ENCODE measurements at places on chromosomes 7 and 10. TPM values are rescaled to one million over a fixed set of nuclear protein-coding genes. Genes with fewer than 3 reads are reported as not detected.

PRF1 gene
- total RNA-seq: not detected

GRCh38 chr7:77269360-77270093 is 69.9 kb upstream of the FGL2 start:
- peak; percentile 75 for DNase-seq

GRCh38 chr10:121452581-121452980 is 145.7 kb downstream of the FGFR2 start:
- DNase-seq: no peak

AS3MT gene
- 7.0 TPM for total RNA-seq

GRCh38 chr7:20279979-20280378 is 50.7 kb upstream of the ITGB8 start:
- no peak for DNase-seq

DNA sequence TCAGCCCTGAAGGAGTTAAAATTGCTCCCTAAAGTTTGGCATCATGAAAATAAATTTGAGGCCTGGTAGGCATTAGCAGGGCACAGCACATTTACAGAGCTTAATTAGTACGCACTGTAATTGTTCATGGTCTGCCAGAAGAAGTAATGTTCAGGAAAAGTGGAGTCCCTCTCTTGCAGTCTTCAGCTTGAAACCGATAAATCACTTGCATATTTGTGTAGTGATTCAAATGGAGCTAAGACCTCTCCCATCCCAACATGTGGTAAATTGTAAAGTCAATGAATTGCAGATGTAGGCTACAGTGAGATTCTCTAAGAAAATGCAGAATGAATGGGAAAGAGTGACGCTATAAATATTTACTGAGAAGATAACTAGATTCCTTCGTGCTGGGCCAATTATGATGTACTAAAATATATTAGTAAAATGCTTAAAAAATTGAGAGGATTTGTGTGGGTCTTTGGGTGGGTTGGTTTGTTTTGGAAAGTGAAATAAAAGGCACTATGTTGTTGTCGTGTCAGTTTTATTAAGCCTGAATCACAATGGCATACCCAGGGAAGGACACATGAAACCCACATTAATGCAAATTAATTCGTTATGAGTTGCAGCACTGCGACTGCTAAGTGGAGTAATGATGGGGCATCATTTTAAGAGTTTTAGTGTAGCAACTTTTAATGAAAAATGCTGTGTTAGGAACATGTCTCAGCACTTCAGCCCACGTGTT is 8.4 kb downstream of the TCF7L2 start:
- DNase-seq: peak; percentile 44

PLEKHS1 gene
- total RNA-seq: not detected

- DNase-seq: no peak
These were observed 37.6 kb downstream of the NDUFB2 start for GRCh38 chr7:140734096-140734495.

- DNase-seq: peak; percentile 71
These were observed 1177.6 kb upstream of the C7orf33 start for GRCh38 chr7:147412782-147413556.

DNA sequence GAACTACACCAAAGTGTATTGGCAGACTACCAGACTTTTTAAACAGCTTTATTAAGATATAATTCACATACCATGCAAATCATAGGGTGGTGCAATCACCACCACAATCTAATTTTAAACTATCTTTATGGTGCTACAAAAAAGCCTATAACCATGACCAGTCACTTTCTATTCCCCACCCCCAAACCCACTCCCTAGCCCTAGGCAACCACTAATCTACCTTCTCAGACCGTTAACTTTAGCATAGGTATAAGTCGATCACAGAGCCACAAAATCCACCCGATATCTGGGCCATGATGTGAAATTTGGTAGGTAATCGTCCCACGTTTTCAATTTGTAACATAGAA is 536 bp upstream of the POM121 start:
- DNase-seq: no peak

- DNase-seq: no peak
These were observed 17.4 kb upstream of the FZD8 start for GRCh38 chr10:35659456-35659855.

GRCh38 chr10:2839081-2839725 is 228.1 kb upstream of the PFKP start:
- DNase-seq: peak; percentile 9

Measured in myocyte (in vitro differentiated cells).